Ascending aorta (tissue), 2 donors: ENCODE measurements at places on chromosomes 4 and X. TPM values are rescaled to one million over a fixed set of nuclear protein-coding genes. Genes with fewer than 3 reads are reported as not detected.
A peak's percentile ranks its signal among the peaks of the same experiment; 100 is the strongest.

GRCh38 chrX:22193851-22194659 is 78.7 kb upstream of the CBLL2 start:
- DNase-seq: no peak

The PCDH19 gene
- total RNA-seq: 11.0 TPM

The SPANXB1 gene
- total RNA-seq: not detected

DNA sequence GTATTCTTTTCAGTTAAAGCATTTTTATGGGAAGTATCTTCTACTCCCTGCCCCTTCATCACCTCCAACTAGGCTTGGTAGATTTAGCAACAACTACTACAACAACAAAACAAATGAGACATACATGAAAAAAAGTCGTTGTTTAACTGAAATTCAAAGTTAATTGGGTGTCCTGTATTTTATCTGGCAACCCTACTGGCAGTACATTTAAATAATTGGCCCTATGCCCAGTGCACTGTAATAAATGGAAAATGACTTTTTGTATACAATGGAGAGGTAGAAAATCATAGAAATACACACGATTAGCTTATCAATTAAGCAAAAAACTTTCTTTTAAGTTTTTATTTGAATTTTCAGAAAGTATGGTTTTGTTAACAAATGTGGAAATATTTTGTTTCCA is 21.4 kb upstream of the CLGN start:
- DNase-seq: no peak

GRCh38 chr4:6990661-6991060 is 52.5 kb upstream of the TADA2B start:
- peak; percentile 50 for DNase-seq

DNA sequence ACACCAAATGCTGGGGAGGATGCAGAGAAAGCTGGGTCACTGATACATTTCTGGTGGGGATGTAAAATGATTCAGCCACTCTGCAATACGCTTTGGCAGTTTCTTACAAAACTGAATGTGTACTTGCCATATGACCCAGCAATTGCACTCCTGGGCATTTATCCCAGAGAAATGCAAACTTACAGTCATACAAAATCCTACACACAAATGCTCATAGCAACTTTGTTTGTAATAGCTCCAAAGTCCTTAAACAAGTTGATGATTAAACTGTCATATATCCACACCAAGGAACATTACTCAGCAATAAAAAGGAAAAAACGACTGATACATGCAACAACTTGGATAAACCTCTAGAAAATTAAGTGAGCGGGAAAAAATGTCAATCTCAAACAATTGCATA is 12.3 kb downstream of the MID1 start:
- DNase-seq: no peak

The BRS3 gene
- total RNA-seq: not detected

The SOWAHB gene
- 6.5 TPM for total RNA-seq

The COX7B2 gene
- not detected for total RNA-seq

GRCh38 chr4:73538162-73538561 is 56.6 kb downstream of the AFM start:
- DNase-seq: no peak

The UGT2B7 gene
- not detected for total RNA-seq

DNA sequence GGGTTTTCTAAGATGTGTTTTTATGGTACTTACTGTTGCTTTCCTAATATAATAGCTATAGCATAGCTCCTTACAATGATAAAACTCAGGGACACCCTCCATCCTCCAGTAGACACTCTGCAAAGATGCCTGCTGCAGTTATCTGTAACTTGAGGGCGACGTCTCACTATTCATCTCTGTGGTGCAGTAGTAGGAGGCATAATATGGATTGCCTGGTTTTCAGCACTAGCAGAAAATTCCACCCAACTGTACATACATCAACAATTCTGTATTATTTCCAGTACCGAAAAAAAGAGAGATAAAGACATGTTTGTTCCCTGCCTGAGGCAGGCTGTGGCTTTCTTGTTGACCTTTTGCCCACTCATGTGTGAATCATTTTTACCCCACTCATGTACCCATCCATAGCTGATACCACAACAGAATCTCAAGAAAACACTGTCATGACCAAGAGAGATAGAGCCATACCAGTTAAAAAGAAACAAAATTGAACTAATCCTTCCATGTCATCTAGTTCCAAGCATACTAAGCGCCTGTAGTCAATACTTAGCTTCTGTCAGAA is 220.1 kb downstream of the RAB28 start:
- no peak for DNase-seq

The NAP1L3 gene
- 1.5 TPM for total RNA-seq

GRCh38 chrX:142068365-142068764 is 136.7 kb downstream of the MAGEC2 start:
- no peak for DNase-seq

The MPP1 gene
- 65.3 TPM for total RNA-seq

DNA sequence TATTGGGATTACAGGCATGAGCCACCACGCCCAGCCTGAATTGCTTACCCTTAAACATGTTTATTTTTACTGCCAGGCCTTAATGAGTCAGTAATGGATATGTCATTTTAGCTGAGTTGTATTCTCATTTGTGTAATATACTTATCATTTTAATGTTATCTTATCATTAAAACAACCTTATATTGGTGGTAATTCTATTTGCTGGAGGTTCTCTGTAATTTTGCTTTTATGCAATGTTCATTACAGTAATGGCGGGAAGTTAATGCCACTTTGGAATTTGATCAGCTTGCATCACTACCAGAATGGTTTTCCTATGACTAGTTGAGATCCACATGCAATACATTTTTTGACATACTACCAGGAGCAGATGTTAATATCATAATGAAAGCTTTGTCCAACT is 6.3 kb upstream of the PGAM4 start:
- no peak for DNase-seq

DNA sequence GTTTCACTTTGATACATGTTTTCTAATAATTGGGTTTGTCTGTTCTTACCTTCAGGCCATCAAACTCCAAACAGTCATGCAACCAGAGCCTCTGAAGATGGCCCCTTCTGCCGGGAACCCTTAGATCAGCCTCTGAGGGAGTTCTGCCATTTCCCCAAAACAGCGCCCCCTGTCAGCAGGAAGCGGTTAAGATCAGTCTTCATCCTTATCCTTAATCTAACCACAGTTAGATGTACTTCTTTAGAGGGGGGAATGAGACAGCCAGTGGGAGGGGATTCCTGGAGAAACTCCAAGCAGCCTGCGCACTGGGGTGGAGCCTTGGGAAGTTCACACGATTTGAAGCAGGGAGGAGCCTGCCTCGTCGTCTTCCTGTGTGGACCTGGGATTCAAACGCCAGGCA is 185.4 kb downstream of the INPP4B start:
- DNase-seq: no peak

The CXCR3 gene
- not detected for total RNA-seq

DNA sequence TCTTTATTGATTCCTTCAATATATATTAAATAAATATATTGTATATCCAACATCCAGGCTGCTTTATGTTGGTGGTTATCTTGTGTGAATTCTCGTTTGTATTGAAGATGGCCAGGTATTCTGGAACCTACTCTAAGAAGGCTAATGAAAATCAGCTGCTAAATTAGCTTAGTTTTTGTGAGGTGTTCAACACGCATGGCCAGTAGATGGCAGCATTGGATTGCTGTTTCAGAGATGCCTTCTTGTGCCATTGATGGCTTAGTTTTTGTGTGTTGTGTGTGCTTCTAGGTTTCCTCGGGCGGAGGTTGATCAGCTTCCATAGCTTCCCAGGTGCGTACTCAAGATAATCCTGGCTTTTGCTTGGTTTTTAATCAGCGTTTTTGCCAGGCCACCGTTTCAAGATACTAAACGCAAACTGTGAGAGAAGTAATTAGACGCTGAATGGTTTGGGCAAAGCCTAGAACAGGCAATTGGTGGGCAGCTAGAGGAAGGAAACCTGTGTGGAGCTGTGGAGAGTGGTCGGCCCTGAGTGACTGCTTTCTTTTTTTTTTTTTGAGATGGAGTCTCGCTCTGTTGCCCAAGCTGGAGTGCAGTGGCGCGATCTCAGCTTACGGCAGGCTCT is 15.1 kb downstream of the NOCT start:
- no peak for DNase-seq

DNA sequence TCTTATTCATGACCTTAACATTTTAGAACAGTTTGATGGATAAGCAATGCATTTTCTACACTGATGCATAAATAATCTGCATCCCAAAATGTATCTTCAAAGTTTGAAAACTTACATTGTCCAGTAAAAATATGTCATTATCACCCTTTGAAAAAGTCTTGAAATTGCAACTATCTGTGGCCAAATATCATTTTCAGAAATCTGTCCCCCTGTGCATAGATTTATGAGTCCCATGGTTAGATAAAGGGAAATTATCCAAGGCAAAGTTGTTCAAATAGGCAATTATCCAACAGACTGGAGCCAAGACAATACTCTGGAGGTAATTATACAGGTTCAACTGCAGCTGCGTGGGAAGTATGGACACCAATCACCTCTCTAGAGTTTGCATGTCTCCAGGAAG is 182.5 kb upstream of the INTU start:
- DNase-seq: no peak

The F8A1 gene
- total RNA-seq: 77.0 TPM

- no peak for DNase-seq
Measured at GRCh38 chr4:78171482-78171881, 114.4 kb downstream of the FRAS1 start.

The CHRNA9 gene
- not detected for total RNA-seq

- no peak for DNase-seq
Measured at GRCh38 chr4:2174061-2174460, 67.9 kb downstream of the HAUS3 start.

The TMEM31 gene
- total RNA-seq: not detected

The ARX gene
- not detected for total RNA-seq

- no peak for DNase-seq
Measured at GRCh38 chr4:141301216-141301615, 80.5 kb downstream of the ZNF330 start.

DNA sequence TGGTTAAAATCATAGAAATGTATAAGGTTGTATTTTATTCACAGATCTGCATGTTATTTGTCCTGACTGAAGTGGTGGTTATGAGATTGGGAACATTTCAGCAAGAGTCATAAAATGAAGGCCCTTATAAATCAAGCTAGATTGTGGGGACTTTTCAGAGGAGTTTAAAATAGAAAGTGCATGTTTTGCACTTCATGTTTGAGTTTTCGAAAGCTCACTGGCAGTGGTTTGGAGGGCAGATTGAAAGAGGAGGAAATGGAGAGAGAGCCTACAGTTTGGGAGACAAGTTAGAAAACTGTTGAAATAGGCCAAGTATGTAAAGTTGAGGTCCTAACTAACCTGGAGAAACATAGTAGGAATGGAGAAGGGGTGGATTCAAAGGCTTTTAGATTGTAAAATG is 124.9 kb downstream of the KDM6A start:
- no peak for DNase-seq

- no peak for DNase-seq
Measured at GRCh38 chr4:101211146-101211553, 136.2 kb downstream of the PPP3CA start.
